ENCODE measurements at places on chromosomes 11 and 22. TPM values are rescaled to one million over a fixed set of nuclear protein-coding genes. Genes with fewer than 3 reads are reported as not detected.

Gene NPTXR
- total RNA-seq, result 2.5 TPM

- no peak overlapping the region for H3K27ac ChIP-seq
- H3K36me3 ChIP-seq, result no peaks in the 10 kb centered on the region
- H3K4me1 ChIP-seq, result peaks cover 8% of the 10 kb centered on the region
- DNase-seq, result no peak
- H3K4me3 ChIP-seq, result no peak overlapping the region
- H3K27me3 ChIP-seq, result no peaks in the 10 kb centered on the region
Measured at GRCh38 chr11:75809991-75810390, 5.0 kb upstream of the UVRAG start.

Gene CLMP
- total RNA-seq, result 0.44 TPM

Gene GDPD4
- total RNA-seq, result not detected

Gene CASP1
- 28.5 TPM for total RNA-seq

DNA sequence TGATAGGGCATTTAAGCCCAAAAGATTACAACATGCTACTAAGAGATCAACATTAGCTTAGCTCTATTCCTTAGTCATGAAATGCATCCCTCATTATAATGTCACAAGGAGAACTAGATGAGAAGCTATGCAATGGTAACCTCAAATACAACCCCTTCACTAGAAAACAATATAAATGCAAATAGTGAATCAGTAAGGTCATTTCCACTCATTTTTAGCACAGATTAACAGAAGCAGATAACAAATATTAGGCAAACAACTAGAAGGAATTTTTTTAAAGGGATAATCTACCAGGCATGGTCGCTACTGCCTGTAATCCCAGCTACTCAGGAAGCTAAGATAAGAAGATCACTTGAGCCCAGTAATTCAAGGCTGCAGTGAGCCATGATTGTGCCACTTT, 28.2 kb downstream of the SIK3 start:
- H3K4me3 ChIP-seq, result no peak overlapping the region
- no peak overlapping the region for H3K27ac ChIP-seq
- peaks cover 7% of the 10 kb centered on the region for H3K36me3 ChIP-seq
- DNase-seq, result no peak
- H3K4me1 ChIP-seq, result peaks cover 68% of the 10 kb centered on the region
- H3K27me3 ChIP-seq, result no peaks in the 10 kb centered on the region

- no peak overlapping the region for H3K27ac ChIP-seq
- H3K36me3 ChIP-seq, result no peaks in the 10 kb centered on the region
- no peaks in the 10 kb centered on the region for H3K27me3 ChIP-seq
- no peak for DNase-seq
- peaks cover 8% of the 10 kb centered on the region for H3K4me1 ChIP-seq
Measured at GRCh38 chr11:11978792-11979487, 29.5 kb downstream of the DKK3 start.

DNA sequence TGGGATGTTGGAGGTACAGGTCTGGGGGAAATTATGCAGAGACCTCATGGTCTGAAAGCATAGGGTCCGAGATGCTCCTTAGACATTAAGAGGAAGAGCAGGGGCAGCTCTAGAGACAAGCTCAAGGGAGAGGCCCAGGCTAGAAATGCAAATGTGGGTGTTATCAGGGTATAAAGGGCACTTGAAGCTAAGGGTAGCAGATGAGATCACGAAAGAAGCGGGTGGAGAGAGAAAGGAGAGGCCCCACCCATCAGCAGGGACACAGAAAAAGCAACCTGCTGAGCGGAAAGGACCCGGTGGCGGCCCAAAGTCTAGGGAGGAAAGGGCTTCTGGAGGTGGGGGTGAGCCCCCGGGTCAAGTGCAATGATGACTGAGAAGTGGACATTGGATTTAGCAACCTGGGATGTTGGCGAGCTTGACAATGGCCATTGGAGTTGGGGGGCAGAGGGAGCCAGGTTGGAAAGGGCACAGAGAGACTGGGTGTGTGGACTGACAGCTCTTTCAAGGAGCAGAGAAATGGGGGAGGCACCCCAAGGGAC, 8.9 kb downstream of the TMPRSS6 start:
- no peaks in the 10 kb centered on the region for H3K36me3 ChIP-seq
- peak overlapping the region; percentile 40 for H3K27ac ChIP-seq
- peak overlapping the region; percentile 31 for H3K4me3 ChIP-seq
- peaks cover 2% of the 10 kb centered on the region for H3K27me3 ChIP-seq

Gene TRPM5
- total RNA-seq, result not detected

Gene SLN
- total RNA-seq, result not detected

DNA sequence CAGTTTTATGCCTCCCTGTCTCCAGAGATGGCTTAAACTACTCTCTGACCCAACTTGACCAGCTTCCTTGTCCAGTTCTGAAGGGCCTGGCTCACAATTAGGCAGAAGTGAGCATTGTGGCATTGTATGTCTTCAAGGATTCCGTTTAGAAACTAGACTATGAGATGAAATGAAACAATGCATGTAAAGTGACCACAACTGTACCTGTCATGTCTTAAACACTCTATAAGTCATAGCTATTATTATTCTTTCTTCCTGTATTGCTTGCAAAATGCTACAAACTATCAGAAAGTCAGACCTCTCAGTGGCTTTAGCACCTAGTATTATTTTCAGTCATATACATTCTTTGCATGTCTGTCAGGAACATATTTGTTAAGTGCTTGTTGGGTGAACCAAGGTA, 127.9 kb upstream of the MTMR2 start:
- H3K4me1 ChIP-seq, result peaks cover 71% of the 10 kb centered on the region
- H3K27me3 ChIP-seq, result no peaks in the 10 kb centered on the region
- H3K4me3 ChIP-seq, result no peak overlapping the region

DNA sequence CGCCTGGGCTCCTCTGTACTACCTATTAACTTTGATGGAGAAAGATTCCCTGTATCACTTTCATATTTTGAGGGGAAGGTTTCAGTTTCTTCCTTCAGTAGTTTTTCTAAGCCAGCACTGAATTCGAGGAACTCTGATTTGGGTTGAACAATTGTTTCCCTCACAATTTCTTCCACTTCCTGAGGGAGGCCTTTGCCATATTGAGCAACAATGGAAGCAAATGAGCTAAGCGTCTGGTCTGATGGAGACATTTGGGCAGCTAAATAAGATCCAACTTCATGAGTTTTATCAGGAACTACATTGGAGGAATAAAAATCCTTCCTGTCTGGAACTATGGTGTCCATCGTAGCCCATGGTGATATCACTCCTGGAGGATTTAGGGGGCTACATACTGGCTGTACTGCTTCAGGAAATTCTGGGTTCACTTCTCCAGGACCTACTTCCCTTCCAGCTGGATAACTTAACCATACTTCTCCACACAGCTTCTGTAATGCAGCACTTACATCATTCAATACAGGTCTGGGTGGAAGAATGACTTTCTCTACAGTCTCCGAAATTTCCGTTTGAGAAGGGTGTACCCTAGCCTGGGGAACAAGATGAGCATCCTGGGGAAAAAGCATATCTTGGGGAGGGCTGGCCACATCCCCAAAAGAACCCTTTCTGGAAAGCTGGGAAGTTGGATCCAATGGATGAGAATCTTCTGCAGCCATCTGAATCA, 38.9 kb upstream of the CCDC89 start:
- no peak overlapping the region for H3K27ac ChIP-seq
- no peaks in the 10 kb centered on the region for H3K4me1 ChIP-seq
- no peak for DNase-seq
- H3K27me3 ChIP-seq, result no peaks in the 10 kb centered on the region

Gene USP2
- total RNA-seq, result 2.2 TPM

DNA sequence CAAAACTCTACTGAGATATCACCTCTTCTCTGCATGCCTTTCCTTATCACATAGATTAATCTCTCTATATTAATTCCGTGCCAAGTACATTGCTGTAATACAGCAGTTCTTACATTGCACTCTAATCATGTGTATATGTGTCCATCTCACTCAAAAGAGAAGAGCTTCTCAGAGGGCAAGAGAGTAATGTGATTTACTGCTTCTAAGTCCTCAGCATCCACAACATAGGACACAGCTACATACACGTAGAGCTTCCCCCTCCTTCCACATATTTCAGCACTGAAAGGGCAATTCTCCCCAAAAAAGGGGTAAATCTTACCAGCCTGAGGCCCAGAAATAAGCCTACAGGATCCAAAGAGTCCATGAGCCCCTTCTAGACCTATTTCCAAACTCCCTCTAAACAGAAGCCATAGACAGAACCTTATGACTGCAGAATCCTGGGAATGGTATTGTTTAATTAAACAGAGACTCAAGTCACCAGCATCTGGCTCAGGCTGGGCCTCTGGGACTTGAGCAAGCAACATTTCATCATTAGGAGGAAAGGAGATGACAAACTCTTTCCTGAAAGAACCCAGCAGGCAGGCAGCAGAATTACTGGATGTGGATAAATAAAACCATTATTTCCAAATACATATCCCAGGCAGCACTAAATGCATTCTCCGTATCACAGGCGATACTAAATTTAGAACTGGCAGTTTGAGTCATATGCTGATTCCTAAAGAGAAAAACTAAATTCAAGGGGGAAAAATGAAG, 87.2 kb downstream of the KCNC1 start:
- H3K36me3 ChIP-seq, result peaks cover 2% of the 10 kb centered on the region
- no peak overlapping the region for H3K27ac ChIP-seq
- no peaks in the 10 kb centered on the region for H3K27me3 ChIP-seq
- H3K4me3 ChIP-seq, result no peak overlapping the region
- no peak for DNase-seq

Gene GGTLC2
- total RNA-seq, result not detected

Gene DGCR6
- 0.80 TPM for total RNA-seq

- H3K27me3 ChIP-seq, result peaks cover 2% of the 10 kb centered on the region
- no peak overlapping the region for H3K27ac ChIP-seq
- H3K36me3 ChIP-seq, result no peaks in the 10 kb centered on the region
Measured at GRCh38 chr11:105230586-105230985, 91.0 kb upstream of the CARD18 start.

DNA sequence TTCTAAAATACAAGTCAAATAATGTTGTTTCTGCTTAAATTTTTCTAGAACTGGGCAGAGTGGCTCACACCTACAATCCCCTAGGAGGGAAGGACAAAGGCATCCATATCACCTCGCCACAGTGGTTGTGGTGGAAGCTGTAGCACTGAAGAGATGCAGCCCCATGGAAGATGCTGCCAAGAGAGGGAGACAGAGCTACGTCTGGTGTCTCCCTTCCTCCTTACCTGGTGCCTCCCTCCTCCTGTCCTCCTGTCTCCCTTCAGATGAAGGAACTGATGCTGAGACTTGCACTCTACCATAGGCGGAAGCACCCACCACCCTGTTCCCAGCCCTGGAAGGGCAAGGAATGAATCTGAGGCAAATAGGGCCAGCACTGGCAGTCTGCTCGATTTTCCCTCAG, 22.3 kb downstream of the MMP27 start:
- H3K4me3 ChIP-seq, result no peak overlapping the region
- no peak overlapping the region for H3K27ac ChIP-seq
- H3K36me3 ChIP-seq, result no peaks in the 10 kb centered on the region
- no peak for DNase-seq
- H3K4me1 ChIP-seq, result no peaks in the 10 kb centered on the region

- peaks cover 42% of the 10 kb centered on the region for H3K36me3 ChIP-seq
- peak within 1 kb of the TSS; percentile 95 for H3K27ac ChIP-seq
- H3K4me3 ChIP-seq, result peak within 1 kb of the TSS; percentile 85
- no peaks in the 10 kb centered on the region for H3K27me3 ChIP-seq
- DNase-seq, result peak; percentile 75
Measured at GRCh38 chr11:65637794-65638419, at the start of gene SIPA1. TSS of gene SIPA1 (plus strand) at chr11:65638101. CDS start at chr11:65640922, 2,821 bp downstream.

Gene SYT13
- not detected for total RNA-seq

Gene RASSF10
- total RNA-seq, result not detected

DNA sequence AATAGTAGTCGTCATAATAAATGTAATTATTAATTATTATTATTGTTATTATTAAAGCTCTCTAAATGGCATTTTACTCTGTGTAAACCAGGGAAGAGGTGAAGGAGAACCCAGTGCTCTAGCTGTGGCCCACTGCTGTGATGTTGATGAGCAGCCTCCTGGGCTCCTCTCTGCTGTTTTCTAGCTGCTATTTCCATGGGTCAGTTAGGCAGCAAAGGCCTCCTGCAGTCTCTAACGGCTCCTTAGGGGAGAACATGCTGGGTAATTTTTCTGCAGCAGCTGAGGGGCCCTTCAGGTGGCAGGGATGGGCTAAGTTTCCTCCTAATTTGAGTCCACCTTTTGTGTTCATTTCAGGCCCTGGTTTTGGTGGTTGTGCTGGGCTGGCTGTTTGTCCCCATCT, 24.6 kb downstream of the SLC5A1 start:
- H3K4me3 ChIP-seq, result no peak overlapping the region
- DNase-seq, result no peak
- H3K27ac ChIP-seq, result no peak overlapping the region
- H3K27me3 ChIP-seq, result peaks cover 14% of the 10 kb centered on the region
- H3K4me1 ChIP-seq, result no peaks in the 10 kb centered on the region

- no peak overlapping the region for H3K4me3 ChIP-seq
- DNase-seq, result no peak
- no peak overlapping the region for H3K27ac ChIP-seq
- no peaks in the 10 kb centered on the region for H3K36me3 ChIP-seq
Measured at GRCh38 chr11:78370406-78371172, 47.0 kb downstream of the GAB2 start.

GRCh38 chr11:36073411-36074203, 129.7 kb downstream of the LDLRAD3 start:
- H3K27ac ChIP-seq, result no peak overlapping the region
- no peak for DNase-seq
- no peaks in the 10 kb centered on the region for H3K4me1 ChIP-seq
- H3K27me3 ChIP-seq, result peaks cover 3% of the 10 kb centered on the region
- no peaks in the 10 kb centered on the region for H3K36me3 ChIP-seq
- H3K4me3 ChIP-seq, result no peak overlapping the region

DNA sequence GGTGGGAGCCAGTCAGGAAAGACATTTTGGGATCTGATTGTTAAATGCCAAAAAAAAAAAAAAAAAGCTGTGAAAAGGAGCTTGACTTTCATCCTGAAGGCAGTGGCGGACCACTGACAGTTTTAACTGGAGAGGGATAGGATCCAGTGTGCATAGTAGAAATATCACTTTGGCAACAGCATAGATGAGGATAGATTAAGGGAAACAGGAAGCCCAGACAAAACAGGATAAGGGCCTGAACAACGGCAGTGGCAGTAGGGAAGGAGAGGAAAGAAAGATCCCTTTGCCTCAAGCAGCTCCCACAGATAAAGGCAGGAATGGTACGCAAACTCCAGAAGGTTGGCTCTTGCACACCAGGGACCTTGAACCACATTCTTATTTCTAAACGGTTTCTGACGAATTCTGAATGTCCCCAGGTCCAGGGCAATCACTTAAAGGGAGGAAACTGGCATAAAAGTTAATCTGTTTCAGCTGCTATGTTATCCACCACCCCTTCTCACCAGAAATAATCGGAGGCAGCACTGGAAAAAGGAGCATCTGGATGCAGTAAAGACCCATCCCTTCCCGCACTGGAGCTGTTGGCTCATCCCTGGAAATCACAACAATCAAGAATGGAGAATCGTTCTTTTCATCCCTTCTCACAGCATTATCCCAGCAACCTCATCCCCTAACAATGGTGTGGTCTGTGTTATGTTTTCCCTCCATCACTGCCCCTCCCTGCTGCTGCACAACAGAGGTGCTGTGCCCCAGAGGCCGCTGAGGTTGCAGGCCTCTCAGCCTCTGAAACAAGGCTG, 99.1 kb downstream of the GAB2 start:
- no peak overlapping the region for H3K4me3 ChIP-seq
- no peaks in the 10 kb centered on the region for H3K27me3 ChIP-seq
- DNase-seq, result no peak
- H3K27ac ChIP-seq, result no peak overlapping the region

All from activated CD4-positive, alpha-beta memory T cell treated with anti-CD3 and anti-CD28 coated beads for 36 hours (primary cell).